ENCODE measurements at places on chromosomes 6 and 20. TPM values are rescaled to one million over a fixed set of nuclear protein-coding genes. Genes with fewer than 3 reads are reported as not detected.

AKAP12 gene
- 204 TPM for total RNA-seq

SRMS gene
- total RNA-seq: not detected

CLIC5 gene
- not detected for total RNA-seq

GRM4 gene
- total RNA-seq: not detected

CFAP61 gene
- 0.17 TPM for total RNA-seq

RBPJL gene
- not detected for total RNA-seq

LY6G6D gene
- total RNA-seq: not detected

BTNL2 gene
- not detected for total RNA-seq

RSPH4A gene
- total RNA-seq: 0.17 TPM

DOK5 gene
- 27.5 TPM for total RNA-seq

ZNF311 gene
- 1.8 TPM for total RNA-seq

KAT14 gene
- total RNA-seq: 14.0 TPM

BTN1A1 gene
- not detected for total RNA-seq

Data from smooth muscle cell of trachea (primary cell).